Activated B cell treated with CpG ODN at 0.5 μM for 24 hours (primary cell): ENCODE measurements at places on chromosomes 3 and 15.

- DNase-seq: no peak
Measured at GRCh38 chr3:172256101-172256734, 192.0 kb downstream of the GHSR start.

GRCh38 chr15:58527573-58528187 lies 95.9 kb downstream of the LIPC start:
- no peak for DNase-seq

GRCh38 chr15:68580883-68581155 lies 2.0 kb downstream of the CORO2B start:
- DNase-seq: no peak

GRCh38 chr3:121324320-121324719 lies 221.5 kb downstream of the POLQ start:
- no peak for DNase-seq

DNA sequence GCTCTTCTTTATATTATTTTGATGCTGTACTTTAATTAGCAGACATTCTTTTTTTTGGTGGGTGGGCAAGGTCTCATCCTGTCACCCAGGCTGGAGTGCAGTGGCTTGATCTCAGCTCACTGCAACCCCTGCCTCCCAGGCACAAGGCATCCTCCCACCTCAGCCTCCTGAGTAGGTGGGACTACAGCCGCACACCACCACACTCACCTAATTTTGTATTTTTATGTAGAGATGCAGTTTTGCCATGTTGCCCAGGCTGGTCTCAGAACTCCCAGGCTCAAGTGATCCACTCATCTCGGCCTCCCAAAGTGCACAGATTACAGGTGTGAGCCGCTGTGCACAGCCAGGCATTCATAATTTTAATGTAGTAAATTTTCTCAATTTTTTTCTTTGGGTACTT lies 608.1 kb downstream of the ZNF385D start:
- no peak for DNase-seq

- DNase-seq: no peak
Measured at GRCh38 chr3:9205345-9206143, 43.9 kb downstream of the SRGAP3 start.

- DNase-seq: no peak
Measured at GRCh38 chr3:178507507-178508442, 28.5 kb upstream of the KCNMB2 start.

GRCh38 chr3:117660941-117661817 lies 951.6 kb downstream of the TUSC7 start:
- no peak for DNase-seq

GRCh38 chr3:2921903-2922302 lies 188.3 kb downstream of the IL5RA start:
- DNase-seq: no peak

- no peak for DNase-seq
Measured at GRCh38 chr15:85756411-85757072, 38.2 kb downstream of the KLHL25 start.

DNA sequence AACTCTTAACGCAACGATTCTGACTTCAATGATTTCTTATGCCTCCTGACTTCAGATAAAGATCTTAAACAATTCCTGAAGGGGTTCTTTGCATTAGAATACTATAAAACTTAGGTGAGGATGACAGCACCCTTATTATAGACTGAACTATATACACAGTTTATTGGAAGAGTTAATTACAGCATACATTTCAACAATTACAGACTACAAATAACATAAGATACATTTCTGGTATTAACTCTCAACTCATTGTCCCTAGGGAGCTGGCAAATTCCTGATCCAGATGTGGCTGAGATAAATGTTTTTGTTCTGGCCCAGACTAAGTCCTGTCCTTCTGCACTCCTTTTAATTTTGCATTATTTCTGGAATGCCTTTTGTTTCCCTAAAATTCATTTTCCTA lies 155.5 kb upstream of the TMC3 start:
- DNase-seq: no peak

DNA sequence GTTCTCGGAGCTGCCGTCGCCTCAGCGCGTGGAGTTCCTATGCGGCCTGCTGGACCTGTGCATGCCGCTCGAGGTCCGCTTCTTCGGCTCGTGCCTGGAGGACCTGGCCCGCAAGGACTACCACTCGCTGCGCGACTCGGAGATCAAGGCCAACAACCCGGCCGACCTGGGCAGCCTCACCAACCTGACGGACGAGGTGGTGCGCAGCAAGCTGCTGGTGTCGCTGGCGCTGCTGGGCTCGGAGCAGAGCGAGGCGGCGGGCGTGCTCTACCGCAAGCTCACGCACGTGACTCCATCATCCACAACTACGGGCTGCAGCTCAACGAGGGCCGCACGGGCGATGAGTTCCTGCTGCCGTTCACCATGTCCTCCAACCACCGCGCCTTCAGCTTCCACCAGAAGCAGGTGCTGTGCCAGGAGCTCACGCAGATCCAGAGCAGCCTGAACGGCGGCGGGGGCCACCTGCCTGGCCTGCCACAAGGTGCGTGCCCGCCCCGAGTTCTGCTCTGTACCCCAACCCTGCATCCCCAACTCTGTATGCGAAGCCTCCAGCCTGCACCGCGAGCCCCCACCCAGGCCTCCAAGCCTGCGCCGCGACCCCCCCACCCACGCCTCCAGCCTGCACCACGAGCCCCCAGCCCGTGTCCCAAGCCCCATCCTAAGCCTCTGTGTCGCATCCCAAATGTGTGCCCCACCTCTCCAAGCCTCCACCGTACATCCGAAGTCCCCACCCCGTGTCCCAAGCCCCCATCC lies 178.2 kb downstream of the OR4M2 start:
- DNase-seq: no peak

- no peak for DNase-seq
Measured at GRCh38 chr15:76460871-76461270, 124.3 kb downstream of the ISL2 start.

DNA sequence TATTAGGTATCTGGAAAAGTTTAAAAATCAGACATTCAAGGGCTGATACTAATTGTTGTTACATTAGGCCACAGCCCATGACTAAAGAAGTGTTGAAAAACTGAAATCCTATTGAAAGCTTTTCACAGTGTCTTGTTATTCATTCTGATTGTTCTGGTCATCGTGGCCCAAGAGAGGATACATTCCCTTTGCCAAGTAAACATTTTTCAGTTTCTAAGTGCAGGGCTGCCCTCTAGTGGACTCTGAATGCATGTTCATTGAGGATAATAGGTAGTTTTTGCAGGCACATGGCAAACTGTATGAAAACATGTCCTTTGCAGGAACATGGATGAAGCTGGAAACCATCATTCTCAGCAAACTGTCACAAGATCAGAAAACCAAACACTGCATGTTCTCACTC lies 181.1 kb downstream of the MYRIP start:
- no peak for DNase-seq

DNA sequence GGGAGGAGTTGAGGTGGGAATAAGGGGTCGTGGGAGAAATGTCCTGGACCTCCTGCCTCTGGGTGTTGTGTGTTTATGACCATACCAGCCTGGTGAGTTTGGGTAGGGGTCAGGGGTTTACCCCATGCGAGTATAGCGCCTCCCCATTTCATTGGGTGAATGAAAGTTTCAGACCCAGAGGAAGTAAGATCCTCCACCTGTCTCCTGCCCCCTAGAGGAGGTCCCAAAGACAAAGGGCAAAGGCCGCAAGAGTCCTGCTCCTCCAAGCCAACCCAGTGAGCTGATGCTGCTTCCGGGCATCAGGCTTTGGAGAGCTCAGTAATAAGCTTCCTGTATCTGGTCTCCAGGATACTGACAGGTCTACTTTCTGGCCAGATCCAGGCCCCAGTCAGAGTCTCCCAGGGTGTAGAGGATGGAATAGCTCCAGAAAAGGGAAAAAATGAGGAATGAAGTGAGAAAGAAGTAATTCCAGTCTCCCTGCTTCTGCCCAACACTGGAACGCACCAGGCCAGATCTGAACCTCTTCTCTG lies 6.4 kb upstream of the TBC1D21 start:
- DNase-seq: no peak

DNA sequence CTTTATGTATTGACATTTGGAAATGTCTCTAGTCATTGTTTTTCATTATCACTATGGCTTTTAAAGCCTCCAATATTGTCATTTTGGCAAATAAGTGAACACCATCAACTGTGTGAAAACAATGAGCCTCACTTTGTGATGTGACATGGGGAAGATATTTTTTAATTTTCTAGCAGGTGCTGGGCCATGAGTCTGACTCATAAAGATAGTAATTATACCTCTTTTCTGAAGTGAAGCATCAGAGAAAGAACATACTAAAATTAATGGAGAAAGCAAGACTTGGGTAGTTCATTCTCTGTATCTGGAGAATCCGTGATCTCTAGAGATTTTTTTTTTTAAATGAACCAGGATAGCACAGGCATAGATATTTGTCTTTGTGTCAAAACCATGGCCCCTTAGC lies 100.8 kb downstream of the CCNL1 start:
- DNase-seq: no peak
